ENCODE measurements at places on chromosomes 11 and 22. TPM values are rescaled to one million over a fixed set of nuclear protein-coding genes. Genes with fewer than 3 reads are reported as not detected.

GRCh38 chr22:45091254-45091854, 72.4 kb upstream of the NUP50 start:
- DNase-seq = no peak

DNA sequence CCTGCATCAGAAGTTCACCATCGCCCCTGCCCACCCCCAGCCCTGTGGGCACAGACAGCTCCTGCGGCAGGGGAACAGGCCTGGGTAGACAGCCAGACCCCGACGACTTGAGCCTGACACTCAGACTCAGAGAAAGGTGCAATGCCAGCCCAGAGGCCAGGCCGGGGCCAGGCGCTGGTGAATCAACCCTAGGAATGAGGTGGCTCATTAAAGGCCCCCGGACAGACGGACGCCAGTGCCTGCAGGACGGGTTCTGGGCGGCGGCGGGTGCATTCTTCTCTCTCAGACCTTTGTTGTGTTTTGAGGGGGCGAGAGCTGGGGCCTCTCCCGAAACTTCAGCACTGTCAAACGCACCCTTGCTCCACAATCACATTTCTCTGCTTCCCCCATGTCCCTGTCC, 5.6 kb downstream of the OVOL1 start:
- DNase-seq = no peak

- DNase-seq = no peak
These were observed 123.3 kb upstream of the THY1 start for GRCh38 chr11:119545978-119546915.

GRCh38 chr11:119000906-119001305, 3.0 kb downstream of the CENATAC start:
- no peak for DNase-seq

DNA sequence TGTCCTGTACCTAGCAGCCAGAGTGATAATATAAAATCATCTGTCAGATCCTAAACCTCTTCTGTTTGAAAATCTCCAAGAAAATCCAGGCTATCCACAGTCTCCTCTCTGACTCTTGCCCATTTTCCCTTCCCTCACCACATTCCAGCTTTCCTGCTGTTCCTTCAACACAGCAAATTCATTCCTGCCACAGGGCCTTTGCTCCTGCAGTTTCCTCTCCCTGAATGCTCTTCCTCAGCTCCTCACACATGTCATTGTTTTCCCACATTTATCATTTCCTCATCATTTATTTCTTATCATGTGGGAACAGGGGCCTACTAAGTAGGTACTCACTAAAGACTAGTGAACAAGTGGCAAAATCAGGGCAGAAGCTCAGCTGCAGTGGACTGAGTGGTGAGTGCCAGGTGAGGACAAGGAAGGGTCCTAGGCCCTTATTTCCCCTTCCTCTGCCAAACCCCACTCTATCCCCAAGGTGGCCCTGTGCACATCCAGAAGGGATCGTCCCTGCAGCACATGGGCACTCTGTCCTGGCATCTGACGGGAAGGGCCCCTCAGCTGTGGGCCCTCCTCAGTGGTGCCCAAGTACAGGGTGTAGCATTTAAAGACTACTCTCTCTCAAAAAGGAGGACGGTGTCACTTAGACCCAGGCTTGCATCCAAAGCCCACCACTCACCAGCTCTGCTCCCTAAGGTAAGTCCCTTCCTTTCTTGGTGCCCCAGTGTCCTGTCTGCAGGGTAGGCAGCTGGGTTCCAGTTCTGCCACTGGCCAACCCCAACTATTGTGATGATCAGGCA, 2.0 kb downstream of the LRRC32 start:
- no peak for DNase-seq

DNA sequence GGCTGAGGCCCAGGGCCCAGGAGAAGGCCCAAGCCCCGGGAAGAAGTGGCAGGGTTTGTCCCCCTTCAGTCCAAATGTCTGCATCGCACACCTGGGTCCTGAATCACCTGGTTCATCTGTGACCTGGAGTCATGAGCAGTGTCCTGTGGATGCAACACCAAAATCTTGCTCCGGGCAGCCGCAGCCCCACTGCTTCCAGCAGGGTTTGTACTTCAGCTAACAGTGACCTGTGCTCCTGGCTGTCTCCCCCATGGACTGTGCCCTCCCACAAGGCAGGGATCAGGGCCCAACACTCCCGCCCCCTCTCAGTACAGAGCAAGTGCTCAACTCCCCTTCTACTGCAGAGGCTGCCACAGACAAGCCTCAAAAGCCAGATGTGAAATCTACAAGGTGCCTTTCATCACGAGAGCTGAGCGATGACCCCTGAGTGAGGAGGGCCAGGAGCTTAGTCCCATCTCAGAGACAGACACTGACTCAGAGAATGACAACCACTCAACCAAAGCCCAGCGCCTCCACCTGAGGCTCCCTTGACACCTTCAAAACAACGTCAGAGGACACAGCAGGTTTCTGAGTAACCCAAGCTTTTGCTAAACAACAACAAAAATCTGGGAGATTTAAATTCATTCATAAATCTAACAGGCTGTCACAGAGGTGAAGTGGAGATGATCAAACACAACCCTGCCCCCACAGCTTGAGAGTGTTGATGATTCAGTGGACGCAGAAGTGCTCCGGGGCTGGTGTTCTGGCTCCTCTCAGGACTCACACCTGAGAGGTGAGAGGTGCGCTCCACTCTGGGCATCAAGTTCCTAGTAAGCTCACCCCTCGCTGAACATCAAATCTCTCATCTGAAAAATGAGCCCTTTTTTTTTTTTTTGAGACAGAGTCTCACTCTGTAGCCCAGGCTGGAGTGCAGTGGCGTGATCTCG, 3.4 kb downstream of the KIAA0930 start:
- no peak for DNase-seq

DNA sequence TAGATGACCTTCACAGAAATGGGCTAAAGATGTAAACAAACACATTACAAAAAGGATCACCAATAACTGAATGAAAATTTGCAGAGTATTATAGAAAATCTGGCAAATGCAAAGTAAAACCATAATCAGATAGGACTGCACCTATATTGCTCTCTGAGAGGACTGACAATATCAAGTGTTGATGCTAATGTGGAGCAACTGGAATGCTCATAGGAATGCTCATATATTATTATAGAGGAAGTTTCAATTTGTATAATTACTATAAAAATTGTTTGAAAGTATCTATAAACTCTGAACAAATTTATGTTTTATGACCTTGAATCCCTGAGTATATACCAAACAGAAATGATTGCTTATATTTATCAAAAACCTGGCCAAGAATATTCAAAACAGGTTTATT, 18.4 kb upstream of the TEAD1 start:
- no peak for DNase-seq

DNA sequence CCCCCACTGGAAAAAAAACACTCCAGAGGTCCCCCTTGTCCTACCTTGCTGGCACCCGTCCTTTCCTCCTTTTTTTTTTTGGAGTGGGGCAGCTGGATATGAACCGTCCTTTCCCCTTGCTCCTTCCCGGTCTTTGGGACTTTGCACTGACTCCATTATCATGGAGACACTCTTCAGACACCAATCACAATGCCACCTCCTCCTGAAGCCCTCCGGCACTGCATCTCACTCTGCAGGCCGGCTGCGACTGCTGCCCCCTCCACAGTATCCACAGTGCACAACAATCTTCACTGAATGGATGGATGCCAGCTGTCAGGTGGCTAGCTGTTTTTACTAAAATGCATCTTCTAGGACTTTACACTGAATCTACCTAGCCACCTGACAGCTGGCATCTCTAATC, 12.7 kb upstream of the RGL4 start:
- DNase-seq = no peak

DNA sequence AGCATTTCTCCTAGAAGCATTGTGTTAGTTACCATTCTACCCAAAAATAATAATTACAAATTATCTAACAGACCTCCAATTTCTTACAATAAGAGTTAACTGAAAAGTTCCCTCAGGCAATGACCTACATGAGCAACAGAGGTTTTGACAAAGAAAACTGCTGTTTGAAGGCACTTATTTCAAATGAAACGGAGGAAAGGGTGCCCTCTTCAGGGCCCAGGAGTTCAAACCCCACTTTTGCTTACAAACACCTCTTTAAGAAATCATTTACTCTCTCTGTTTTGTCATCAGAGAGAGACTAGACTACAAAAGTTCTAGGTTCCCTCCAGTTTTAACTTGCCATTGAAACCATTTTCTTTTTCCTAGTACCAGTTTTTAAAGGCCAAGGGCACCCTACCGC, 56.7 kb downstream of the AMBRA1 start:
- no peak for DNase-seq

- DNase-seq = peak; percentile 32
These were observed 457 bp downstream of the CPSF7 start for GRCh38 chr11:61429346-61429690.

GRCh38 chr11:27124514-27125264, 84.1 kb downstream of the BBOX1 start:
- DNase-seq = no peak

DNA sequence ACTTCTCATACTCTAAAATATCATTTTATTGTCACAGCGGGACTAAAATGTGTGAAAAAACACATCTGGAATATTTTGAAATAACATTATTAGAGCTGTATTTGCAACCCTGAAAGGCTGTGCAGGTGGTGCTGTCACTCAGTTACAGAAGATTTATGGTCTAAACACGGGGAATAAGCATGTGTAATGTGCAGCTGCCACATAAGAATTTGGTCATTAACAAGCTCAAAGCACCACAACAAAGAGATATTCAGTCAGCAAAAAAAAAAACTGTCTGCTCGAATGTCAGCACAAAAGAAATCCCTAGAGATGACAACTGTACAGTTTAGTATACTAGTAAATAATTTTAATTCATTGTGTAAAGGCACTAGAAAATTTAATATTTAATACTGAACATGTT, 31.3 kb downstream of the TMEM123 start:
- DNase-seq = no peak

DNA sequence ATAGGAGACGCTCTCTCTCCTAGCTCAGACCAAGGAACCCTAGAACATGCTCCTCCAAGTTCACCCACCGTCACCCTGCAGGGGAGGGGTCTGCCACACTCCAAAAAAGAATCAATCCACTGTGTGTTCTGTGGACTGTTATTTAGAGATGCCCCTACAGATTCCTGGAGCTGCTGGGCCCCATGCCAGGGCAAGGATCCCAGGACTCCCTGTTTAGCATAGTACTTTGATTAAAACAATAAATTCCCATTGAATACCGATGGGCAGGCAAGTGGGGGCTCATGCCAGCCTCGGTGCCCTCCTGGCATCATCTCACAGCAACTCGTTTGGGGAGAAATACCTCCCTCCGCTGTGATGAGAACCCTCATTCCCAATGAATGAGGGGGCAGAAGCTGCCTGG, 247.5 kb downstream of the ST3GAL4 start:
- DNase-seq = no peak

DNA sequence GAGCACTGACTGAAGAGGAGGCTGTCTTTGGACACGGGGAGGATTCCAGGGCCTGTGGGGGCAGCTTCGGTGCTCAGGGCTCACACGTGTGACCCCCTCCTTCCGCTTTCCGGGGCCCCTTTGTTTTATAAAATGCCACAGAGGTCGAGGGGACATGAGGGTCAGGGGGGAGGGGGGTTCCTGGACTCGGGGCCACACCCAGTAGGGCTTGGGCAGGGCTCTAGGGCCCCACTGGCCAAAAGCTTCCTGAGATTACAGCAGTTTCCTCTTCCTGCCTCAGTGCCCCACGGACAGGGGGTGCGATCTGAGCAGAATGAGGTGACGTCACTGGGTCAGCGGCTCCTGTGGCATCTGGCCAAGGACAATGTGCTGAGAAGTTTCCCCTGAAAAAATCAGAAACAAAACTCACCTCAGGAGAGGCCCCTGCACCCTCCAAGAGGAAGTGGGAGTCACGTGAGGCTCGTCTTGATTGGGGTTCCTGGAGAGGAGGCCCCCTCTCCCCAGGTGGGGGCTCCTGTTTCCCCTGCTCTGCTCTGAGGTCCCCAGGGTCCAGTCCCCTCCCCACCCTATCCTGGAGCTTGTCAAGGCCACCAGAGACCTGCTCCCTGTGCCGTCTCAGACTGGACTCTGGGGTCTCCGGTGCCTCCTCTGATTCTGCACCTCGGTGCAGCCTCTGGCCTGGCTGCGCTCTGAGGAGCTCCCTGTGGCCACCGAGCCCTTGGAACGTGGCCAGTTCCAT, 6.4 kb upstream of the IFITM3 start:
- DNase-seq = peak; percentile 69

The PYGM gene
- total RNA-seq = 1.3 TPM

The GLYAT gene
- total RNA-seq = not detected

The OR52A1 gene
- total RNA-seq = not detected

The NRGN gene
- 0.44 TPM for total RNA-seq

The OR6T1 gene
- total RNA-seq = not detected

The SLCO2B1 gene
- 32.3 TPM for total RNA-seq

The SERPING1 gene
- total RNA-seq = 479 TPM

The TH gene
- not detected for total RNA-seq

The CSNK2A3 gene
- total RNA-seq = 2.6 TPM

All from breast epithelium (tissue), 4 donors.